Endothelial cell (in vitro differentiated cells): ENCODE measurements at places on chromosomes 1 and 21.

GRCh38 chr21:45655124-45655523 lies 11.6 kb downstream of the PCBP3 start:
- no peak for DNase-seq

DNA sequence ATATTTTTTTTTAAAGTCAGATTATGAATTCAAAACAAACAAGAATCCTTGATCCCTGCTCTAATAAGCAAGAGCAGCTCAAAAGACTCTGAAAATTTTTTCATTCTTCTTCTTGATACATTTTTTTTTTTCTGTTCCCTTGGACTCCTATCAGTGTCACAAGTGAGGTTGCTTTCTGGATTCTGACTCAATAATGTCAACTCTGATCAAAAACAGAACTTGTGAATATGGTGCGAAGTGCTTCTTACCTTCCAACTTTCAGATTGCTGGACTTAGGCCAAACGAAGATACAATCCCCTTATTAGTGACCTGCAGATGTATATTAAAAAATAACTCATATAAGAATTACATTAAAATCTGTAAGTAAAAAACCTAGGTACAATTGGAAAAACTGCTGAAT lies 136.1 kb downstream of the GPATCH2 start:
- no peak for DNase-seq

- no peak for DNase-seq
Observed at GRCh38 chr1:10901091-10901890, 104.8 kb upstream of the CASZ1 start.

GRCh38 chr1:24406788-24407187 lies 6.8 kb downstream of the STPG1 start:
- no peak for DNase-seq

- no peak for DNase-seq
Observed at GRCh38 chr1:6111991-6112689, 66.5 kb downstream of the KCNAB2 start.

DNA sequence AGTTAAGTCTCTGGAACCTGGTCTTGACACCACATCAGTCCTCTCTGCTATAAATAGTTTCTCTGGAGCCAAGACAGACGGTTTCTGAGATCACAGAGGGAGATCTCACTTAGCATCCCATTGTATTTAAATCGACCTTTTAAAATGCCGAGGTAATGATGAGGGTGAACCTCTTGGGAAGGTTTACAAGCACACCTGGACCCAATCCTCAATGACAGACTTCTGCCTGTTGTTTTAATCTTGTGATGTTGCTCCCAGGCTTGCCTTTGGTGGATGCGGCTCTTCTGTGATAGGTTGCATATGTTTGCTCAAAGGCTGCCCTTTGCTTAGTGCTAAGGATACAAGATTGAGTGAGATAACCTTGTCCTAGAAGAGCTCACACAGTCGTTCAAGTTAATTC lies 104.6 kb upstream of the L1TD1 start:
- no peak for DNase-seq

GRCh38 chr1:30332116-30333094 lies 391.0 kb downstream of the MATN1 start:
- no peak for DNase-seq

DNA sequence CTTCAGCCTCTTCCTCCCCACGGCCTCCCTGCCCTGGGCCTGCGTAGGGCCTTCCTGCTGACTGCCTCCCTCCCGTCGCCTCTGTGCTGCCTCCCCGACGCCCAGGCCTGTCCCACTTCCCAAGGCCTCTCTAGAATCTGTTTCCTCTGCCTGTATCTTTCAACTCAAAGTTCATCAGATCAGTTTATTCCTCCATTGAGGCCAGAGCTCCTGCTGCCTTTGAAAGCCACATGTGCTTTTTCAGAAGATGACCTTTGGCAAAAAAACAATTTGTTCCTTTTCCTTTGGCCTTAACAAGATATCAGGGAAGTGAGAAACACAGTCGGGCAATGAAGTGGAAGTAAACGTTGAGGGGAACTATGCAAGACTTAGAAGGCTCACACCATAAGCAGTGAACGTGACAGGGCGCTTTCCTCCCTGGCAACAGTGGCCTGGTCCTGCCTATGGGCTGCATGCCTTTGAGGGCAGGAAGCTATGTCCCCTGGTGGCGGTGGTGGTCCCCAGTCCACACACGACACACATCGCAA lies 85.9 kb downstream of the PSMG1 start:
- DNase-seq, result no peak

DNA sequence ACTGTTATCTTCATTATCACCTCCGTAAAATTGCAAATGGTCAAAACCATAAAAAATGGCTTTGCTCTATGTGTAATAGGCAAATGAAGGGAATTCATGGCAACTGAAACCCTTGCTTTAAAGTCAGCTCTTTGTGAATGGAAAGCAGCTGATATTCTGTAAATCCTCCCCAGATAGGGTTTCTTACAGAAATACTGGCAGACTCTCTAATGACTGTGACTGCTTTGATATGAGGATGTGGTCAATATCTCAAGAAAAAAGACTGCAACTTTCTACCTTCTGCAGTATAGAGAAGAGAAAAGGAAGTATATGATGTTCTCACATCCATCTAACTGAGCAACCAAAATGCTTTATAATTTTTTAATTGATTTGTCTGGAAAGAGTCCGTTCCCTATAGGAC lies 193.1 kb downstream of the ST6GALNAC3 start:
- no peak for DNase-seq

- no peak for DNase-seq
Observed at GRCh38 chr1:45667321-45668111, 18.8 kb downstream of the GPBP1L1 start.

DNA sequence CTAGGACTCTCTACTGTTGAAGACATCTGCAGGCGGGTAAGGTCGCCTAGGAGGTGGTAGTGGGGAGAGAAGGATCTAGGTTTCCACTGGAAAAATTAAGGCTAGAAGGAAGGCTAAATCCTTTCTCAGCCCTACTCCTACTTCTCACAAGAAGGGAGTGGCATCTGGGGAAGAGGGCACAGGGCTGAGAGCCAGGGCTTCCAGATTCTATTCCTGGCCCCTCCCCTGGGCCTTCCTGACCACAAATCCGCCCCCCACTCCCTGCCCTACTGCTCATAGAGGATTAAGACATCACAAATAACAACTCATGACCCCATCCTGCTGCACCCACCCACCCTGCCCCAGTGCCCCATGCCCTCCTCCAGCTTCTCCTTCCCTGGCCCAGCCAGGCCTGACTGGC lies 2.5 kb downstream of the PHLDA3 start:
- no peak for DNase-seq

- no peak for DNase-seq
Observed at GRCh38 chr1:221939607-221940006, 197.7 kb upstream of the DUSP10 start.

- DNase-seq, result no peak
Observed at GRCh38 chr1:229004066-229004833, 266.7 kb upstream of the RAB4A start.

GRCh38 chr1:25572708-25573590 lies 29.5 kb downstream of the LDLRAP1 start:
- peak; percentile 74 for DNase-seq

GRCh38 chr21:45103971-45104520 lies 29.7 kb downstream of the ADARB1 start:
- no peak for DNase-seq

DNA sequence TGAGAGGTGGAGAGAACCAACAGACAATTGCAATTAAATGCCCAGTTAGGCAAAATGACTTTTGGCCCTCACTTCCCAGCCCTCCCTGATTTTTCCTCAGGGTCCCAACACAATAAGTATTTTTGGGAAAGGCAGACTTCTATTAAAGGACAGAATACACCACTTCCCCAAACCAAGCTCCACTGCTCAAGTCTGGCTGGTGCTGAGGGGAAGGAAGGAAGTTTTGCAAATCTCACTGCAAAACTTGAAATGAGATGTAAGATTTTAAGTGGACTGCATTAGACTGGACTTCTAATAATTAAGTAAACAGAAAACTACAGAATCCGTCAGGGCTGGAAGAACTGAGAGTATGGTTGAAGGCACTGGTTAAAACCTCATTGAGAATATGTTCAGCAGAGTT lies 32.2 kb upstream of the CD1D start:
- DNase-seq, result no peak

GRCh38 chr1:24155011-24155782 lies 12.3 kb upstream of the IL22RA1 start:
- peak; percentile 39 for DNase-seq

DNA sequence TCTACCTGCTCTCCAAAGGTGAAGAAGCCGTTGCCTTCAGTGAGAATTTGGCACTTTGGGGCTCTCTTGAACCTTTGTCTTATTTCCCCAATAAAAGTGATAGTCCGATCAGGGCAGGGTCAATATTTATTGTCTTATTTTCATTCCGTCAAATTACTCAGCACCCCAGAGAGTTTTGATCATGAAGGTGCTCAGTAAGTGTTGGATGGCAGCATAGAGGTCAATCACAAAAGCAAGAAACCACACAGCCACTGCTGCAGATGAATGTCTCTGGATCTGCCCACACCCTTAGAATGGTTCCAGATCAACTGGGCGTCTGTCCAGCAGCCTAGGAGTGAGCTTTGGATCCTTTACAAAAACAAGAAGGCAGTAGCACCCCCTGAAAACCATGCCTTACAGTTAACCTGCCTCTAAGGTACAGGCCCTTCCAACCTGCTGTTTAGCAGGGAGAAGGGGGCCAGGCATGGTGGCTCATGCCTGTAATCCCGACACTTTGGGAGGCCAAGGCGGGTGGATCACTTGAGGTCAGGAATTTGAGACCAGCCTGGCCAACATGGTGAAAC lies 97.3 kb downstream of the PSMG1 start:
- no peak for DNase-seq
